ENCODE measurements at places on chromosomes 12 and 14. TPM values are rescaled to one million over a fixed set of nuclear protein-coding genes. Genes with fewer than 3 reads are reported as not detected.

Gene MGAT2
- 23.7 TPM for total RNA-seq

Gene KLRD1
- total RNA-seq: not detected

Gene ENDOU
- not detected for total RNA-seq

Gene KRT2
- total RNA-seq: not detected

Gene DTX1
- total RNA-seq: 8.6 TPM

Gene KLRC2
- not detected for total RNA-seq

Gene KLRG1
- 9.1 TPM for total RNA-seq

Data from H1 (cell line).